ENCODE measurements at places on chromosomes 1 and 21. TPM values are rescaled to one million over a fixed set of nuclear protein-coding genes. Genes with fewer than 3 reads are reported as not detected.

Gene SEMA4A
- total RNA-seq: 1.2 TPM

Gene KRTAP8-1
- not detected for total RNA-seq

Gene COL9A2
- total RNA-seq: 1.00 TPM

Gene CASZ1
- total RNA-seq: not detected

Gene CNN3
- total RNA-seq: 337 TPM

Gene DNASE2B
- not detected for total RNA-seq

Data from uterine smooth muscle cell (primary cell).